Substantia nigra (tissue), 51 donors: ENCODE measurements at places on chromosomes 5 and 9.

- no peak for DNase-seq
Measured at GRCh38 chr9:27933210-27934025, 360.1 kb upstream of the C9orf72 start.

- no peak for DNase-seq
Measured at GRCh38 chr5:73199671-73200070, 26.7 kb downstream of the TMEM174 start.

- no peak for DNase-seq
Measured at GRCh38 chr5:100840789-100841188, 62.3 kb downstream of the ST8SIA4 start.

DNA sequence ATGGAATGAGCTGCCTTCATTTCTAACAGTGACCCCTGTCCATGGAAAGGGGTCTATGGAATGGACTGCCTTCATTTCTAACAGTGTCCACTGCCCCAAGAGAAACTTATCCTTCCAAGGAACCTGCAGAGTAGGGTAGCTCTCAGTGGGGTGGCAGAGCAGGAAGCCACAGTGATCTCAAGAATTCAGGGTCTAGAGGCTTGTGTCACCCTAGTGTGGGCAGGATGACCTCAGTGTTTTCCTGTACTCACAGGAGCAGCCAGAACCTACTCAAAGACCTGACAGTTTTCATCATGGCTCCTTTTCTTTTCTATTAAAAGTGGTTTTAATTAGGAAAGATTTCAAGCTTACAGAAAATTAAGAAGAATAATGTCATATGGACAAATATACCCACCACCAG lies 27.5 kb downstream of the SEC61B start:
- DNase-seq: no peak

- DNase-seq: no peak
Measured at GRCh38 chr5:164593982-164594381, 1088.6 kb downstream of the MAT2B start.

DNA sequence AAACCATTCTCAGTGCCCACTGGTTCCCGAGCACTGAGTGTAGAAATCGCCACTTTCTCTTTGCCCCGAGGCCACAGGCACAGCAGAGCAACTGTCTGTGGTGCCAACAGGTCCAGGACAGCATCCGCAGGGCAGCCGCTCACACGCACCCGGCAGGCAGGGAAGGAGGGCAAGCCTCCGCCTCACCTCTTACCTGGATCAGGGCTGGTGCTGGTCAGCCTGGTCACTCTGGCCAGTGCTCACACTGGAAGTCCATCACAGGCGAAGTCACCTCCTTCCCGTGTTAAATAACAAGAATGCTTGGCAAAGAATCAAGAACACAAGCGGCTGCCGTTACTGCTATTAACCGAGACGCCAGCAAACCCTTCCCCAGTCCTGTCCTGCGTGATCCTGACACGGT lies 13.7 kb downstream of the DIPK1B start:
- no peak for DNase-seq
